ENCODE measurements at places on chromosomes 11 and 22.

DNA sequence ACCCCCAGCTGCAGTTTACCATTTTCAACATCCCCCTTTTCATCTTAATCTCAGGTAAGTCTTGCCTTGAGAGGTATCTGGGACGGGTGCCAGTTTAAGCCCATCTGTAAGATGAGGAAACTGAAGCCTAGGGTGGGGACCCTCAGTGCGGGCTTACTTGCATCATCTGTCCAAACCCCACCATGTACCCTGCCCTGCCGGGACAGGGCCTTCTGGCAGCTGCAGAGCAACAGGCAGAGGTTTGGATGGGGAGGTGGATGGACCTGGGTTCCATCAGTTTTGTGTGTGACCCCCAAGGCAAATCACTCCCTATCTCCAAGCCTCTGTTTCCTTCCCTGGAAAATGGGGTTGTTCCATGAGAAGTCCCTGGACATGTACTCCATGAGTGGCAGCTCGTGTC lies 67.5 kb downstream of the MN1 start:
- no peak for DNase-seq

- DNase-seq = peak; percentile 69
Observed at GRCh38 chr11:115676768-115677167, 172.6 kb upstream of the CADM1 start.

DNA sequence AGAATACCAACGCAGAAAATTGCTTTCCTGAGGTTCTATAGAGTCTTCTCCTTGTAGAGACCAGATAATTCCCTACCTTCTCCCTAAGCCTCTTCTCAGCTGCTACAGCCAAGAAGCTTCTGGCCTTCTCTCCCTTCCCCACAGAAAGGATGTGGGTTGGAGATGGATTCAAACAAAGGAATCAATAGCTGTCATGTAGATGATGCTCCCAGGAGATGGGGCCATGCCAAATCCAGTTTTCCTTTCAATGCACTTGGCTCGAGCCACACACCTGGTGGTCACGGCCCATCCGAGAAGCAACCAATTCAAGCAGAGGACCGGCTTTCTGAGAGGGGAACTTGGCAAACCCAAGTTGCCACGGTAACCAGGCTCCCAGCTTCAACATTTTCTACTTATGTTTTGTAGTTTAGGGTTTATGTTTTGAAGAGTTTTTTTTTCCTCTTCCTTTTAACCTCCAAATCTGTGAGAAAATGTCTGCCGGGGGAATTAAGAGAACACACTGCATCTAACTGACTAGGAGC lies 31.3 kb upstream of the OPCML start:
- DNase-seq = no peak

- no peak for DNase-seq
Observed at GRCh38 chr11:120832481-120833238, 191.2 kb upstream of the TBCEL start.

- peak; percentile 60 for DNase-seq
Observed at GRCh38 chr11:135027461-135027860, 615.4 kb upstream of the B3GAT1 start.

DNA sequence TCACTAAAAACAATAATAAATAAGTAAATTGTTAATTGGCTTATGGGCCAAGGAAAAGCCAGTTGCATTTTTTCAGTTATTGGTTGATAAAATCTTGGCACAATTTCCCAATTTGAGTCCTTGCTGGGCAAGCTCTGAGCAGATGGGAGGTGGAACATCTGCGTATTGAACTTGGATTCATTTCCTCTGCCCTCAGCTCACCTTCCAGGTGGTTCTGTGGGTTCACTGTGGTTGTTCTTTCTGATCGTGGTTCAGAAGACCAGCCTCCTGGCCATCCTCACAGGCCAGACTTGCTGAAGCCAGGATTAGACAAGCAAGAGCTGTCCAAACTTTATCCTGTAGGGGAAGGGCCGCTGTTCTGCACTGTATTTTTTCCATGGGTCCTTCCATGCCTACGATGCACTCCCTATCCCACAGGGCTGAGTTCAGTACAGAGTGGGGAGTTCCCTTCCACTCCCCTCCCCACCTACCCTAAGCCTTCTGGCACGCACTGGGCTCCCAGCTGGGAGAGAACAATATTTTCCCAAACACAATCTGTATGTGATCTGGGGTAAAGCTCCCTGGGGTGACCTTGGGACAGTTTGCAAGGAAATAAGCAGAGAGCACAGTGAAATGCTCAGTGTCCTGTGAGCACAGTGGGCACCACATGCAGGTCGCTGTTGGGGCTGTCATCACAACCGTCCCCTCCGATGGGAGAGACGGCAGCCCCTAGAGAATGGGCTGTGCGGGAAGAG lies 43.5 kb upstream of the TP53I11 start:
- DNase-seq = no peak

DNA sequence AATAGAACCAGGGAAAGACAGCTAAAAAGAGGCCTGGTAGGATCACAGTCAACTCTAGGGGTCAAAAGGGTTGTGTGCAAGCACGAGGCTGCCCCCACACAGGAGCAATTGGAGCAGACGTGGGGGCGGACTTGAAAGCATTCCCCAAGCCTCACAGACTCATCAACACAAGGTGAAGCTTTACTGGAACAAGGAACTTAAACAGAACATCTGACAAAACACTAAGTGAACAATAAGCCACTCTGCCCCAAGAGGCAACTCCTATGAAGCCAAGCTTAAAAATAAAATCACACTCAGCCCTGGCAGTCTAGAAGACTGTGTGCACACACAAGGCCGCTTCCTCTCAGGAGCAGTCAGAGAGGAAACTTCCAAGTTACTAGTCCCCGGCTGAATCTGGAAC lies 32.2 kb upstream of the TEAD1 start:
- DNase-seq = peak; percentile 15

- DNase-seq = peak; percentile 50
Observed at GRCh38 chr11:33375688-33376311, 118.6 kb downstream of the HIPK3 start.

DNA sequence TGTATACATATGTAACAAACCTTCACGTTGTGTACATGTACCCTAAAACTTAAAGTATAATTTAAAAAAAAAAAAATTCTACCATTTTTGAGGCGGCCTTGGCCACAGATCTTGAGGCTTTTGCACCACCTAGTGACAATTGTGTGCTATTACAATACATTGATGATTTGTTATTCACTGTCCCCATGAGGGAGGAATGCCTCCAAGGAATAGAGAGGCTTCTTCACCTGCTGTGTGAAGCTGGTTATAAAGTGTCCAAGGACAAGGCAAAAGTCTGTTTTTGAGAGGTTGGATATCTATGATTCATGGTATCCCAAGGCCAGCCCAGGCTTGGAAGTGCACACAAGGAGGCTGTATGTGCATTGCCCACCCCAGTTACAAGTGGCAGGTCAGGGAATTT lies 30.7 kb downstream of the SLC22A25 start:
- peak; percentile 2 for DNase-seq

GRCh38 chr11:101100601-101101000 lies 29.0 kb downstream of the PGR start:
- DNase-seq = no peak

DNA sequence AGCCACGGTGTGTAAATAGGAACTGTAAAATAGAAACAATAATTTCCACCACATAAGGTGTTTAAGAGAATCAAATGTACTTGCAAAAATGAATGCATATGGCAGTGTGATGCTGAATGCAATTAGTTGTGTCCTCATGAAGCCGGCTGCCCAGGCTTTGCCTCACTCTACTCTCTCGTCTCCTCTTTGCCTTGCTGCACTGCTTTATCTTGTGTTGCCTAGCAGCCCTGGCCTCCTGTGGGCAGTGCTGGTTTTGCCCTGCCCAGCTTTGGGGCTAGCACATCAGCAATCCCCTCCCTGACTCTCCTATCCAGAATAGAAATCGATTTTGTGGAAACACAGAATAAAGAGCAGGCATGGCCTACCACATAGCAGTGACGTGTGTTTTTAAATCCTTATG lies 30.0 kb downstream of the LRRC32 start:
- no peak for DNase-seq

DNA sequence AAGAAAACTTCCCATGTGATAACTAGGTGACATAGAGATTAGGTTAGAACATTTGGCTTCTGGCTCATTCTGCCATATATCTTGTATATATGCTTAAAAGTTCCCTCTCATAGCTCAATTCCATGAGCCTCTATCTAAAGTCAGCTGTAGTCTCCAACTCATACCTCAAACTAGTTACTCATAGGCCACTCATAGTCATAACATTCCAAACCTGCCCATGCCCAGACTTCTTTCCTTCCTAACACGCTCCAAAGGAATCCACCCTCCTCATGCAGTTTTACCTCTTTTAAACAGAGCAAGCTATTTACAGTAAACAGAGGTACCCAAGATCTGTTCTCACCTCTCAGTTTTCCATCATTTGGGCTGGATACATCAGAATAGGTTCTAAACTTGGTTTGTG lies 39.4 kb downstream of the GLYATL2 start:
- DNase-seq = no peak

- DNase-seq = no peak
Observed at GRCh38 chr22:42964994-42965699, 49.8 kb downstream of the PACSIN2 start.

DNA sequence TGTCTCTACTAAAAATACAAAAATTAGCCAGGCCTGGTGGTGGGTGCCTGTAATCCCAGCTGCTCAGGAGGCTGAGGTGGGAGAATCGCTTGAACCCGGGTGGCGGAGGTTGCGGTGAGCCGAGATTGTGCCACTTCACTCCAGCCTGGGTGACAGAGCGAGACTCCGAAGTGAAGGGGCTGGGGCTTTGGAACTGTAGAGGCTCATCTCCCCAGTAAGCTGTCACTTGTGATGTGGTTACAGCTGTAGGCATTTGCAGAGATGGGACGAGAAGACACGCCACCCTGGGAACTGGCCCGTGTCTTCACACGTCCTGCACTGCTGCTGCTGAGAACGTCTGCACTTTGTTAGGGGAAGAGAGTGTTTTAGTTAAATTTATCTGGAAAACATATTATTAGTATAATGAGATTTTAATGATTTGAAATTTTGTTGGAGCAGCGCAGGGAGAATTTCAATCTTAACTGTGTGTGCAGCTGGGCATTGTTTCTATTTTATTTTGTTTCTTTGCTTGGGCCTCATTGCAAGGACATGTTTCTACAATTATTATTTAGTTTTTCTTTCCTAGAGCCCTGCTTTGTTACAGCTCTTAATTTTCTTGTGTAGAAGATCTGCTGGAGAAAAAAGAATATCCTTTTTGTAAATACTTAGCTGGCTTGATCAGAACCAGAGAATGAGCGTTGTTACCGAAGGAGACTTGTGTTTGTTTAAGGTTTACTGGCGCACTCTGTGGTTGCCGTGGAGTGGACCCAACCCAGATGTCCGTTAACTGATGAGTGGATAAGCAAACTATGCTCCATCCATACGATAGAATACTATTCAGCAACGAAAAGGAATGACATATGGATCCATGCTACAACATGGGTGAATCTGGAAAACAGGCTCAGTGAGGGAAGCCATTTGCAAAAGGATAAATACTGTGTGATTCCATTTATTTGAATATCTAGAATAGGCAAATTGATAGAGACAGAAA lies 18.4 kb downstream of the PARVB start:
- no peak for DNase-seq

DNA sequence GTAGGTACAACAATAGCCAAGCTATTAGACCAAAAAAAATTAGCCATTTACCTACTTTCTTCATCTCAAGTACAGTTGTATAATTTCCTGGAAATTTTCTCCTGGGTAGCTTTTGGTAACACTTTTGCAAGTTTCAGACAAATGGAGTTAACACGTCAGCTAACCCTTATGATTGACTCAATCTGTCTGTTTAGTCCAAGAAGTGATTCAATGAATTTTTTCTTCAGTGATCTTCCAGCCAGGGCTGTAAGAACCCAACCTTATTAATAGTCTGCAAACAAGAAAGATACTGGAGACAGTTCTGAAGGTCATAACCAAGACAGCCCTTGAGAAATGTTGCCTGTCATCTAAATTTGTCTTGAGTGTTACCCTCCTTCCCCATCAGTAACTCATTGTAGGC lies 30.1 kb upstream of the FIBIN start:
- no peak for DNase-seq

GRCh38 chr22:35697142-35697541 lies 20.5 kb upstream of the APOL5 start:
- no peak for DNase-seq

DNA sequence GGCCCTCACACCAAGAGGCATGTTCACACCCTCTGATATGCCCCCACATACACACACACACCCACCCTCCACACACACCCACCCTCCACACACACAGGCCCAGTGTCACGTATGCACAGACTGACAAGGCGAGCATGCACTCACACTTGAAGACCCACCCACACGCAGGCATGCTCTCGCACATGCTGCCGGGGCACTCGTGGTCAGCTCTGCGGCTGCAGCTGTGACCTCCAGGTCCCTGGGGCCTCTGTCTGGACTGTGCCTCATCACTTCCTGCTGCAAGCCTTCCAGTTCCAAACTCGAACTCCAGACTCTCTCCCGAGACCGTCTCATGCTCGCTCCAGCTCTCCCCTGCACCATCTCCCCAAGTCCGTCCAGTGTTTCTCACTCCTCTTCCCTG lies 9.5 kb downstream of the DCHS1 start:
- no peak for DNase-seq

- DNase-seq = no peak
Observed at GRCh38 chr11:70908223-70908622, 344.2 kb downstream of the SHANK2 start.

DNA sequence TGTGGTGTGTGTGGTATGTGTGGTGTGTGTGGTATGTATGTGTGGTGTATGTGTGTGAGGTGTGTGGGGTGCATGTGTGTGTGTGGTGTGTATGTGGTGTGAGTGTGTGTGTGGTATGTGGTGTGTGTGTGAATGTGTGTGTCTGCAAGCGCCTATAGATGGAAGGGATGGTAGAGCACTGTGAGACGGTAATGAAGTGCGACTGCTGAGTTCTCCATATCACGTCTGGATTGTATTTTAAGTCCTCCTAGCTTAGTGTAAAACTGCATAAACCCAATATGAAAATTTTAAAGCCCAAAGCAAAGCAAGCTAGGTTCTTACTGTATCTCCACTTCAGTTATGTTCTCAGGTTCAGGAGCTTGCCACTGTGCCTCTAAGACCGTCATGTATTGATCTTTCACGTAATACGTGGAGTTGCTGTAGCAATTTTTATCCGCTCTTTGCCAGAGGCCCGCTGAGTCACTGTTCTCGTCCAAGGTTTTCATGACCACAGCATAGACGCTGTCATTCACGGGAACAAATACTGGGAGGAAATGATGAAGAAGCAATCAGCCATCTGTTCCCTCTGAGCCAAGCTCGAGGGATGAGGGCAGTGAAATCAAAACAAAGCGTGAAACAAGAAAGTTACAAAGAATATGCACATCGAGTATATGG lies 5.5 kb downstream of the PLET1 start:
- peak; percentile 66 for DNase-seq

GRCh38 chr22:37967637-37968451 lies 14.3 kb downstream of the POLR2F start:
- DNase-seq = no peak

GRCh38 chr11:59200423-59200746 lies 12.3 kb downstream of the MPEG1 start:
- DNase-seq = no peak

All from Daoy (cell line).